ENCODE measurements at places on chromosomes 7 and 10.
A peak's percentile ranks its signal among the peaks of the same experiment; 100 is the strongest.

DNA sequence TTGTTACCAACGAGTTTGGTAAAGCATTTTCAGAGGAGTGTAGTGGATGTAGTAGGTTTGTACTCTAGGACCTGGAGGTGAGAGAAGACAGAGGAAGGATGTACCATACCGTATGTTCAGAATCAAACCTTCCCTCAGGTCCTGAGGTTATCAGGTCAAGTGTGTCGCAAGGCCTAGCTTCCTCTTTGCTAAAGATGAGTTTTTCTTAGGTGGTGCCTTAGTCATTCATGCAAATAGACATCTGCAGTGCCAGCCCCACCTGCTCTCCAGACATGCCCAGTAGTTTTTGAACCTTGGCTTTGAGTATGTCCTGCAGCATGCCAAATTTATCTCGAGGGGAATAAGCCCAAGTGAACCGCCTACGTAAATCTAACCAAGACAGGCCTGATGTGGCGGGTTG lies 71.3 kb downstream of the HDAC9 start:
- DNase-seq, result no peak

- DNase-seq, result no peak
These were observed 20.0 kb downstream of the RBM17 start for GRCh38 chr10:6108631-6109443.

DNA sequence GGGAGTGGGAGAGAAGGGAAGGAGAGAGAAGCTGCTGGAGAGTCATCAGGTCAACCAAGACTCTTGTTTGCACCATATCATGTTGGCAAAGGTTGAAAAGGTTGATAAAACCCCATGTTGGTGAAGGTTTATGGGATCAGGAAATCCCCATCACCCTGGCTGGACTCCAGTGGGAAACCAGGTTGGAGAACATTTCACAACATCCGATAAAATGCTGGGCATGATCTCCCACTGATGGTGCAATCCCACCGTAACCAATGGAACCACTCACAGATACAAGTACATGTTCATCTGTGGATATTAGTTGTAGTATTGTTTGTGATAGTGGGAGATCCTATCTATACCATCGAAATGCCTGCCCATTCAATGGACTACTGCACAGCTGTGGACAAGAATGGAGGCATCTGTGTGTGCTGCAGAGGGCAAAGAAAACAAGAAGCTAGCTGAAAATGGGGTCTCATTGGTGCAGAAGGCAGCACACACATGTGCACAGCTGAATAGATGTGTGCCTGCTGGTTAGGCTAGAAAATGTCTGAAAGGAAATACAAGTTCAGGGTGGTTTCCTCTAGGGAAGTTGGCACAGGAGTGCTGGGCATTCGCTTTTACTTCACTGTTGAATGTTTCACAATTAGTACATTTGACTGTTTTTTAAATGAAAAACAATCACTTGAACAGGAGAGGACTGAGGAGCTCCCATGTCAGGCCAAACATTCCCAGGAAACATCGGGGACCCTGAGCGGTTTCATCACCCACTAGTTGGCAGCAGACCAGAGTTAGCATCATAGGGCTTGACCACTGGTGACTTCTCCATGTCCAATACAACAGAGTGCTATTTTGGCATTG lies 80.4 kb upstream of the MGMT start:
- no peak for DNase-seq

DNA sequence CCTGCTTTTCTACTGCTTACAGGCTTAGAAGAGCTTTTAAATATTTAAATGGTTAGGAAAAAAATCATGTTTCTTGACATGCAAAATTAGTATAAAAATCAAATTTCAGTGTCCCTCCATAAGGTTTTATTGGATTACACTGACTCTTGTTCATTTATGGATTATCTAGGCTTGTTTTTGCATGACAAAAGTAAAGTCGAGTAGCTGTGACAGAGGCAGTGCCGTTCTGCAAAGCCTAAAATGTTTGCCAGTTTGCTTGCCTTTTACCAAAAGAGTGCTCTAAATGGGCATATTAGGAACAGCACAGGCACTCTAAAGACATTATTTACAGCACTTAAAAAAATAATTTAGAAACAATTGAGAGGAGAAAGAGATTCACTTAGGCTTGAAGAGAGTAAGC lies 139.6 kb downstream of the TSPAN12 start:
- no peak for DNase-seq

DNA sequence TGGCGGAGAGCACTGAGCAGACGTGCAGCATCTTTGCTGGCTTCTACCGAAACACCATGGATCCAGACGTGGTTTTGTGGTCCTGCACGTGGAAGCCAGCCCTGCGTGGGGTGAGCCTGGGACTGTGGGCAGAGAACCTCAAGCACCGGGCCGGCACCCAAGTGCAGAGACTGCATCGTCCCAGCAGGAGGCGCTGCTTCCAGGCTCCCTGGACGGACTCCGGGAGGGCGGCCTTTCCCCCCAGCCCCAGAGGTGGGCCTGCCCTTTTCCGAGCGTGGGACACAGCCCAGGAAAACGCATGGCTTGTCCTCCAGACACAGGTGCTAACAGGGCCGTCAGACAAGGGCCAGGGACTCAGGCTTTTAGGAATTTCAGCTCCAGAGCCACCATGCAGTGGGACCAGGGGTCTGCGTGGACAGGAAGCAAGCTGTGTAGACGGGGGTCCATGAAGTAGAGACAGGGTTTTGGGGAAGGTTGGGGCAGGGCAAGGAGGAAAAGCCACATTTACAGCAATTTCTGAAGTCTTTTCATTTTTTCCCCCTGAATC lies 303.9 kb downstream of the WDR37 start:
- DNase-seq, result no peak

GRCh38 chr7:87875151-87876039 lies 765 bp downstream of the SLC25A40 start:
- DNase-seq, result peak; percentile 17

DNA sequence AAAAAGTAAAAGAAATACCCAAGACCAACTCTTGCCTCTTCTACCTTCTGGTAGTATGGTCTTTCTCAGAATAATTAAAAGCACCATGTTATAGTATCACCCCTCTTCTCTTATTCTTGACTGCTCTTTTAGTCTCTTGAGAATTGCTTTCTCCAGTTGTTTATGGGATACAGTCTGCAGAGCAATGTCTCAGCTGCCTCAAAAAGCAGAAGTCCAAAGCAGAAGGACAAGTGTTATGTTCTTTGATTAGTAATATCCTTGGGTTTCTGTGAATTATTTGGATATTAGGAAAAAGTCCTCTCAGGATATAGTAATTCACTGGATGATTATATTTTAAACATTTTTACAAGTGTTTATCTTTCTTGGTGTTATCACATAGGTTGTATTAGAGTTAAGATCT lies 7.4 kb downstream of the TAS2R41 start:
- no peak for DNase-seq

- no peak for DNase-seq
These were observed 423.6 kb upstream of the LRGUK start for GRCh38 chr7:133703547-133703946.

GRCh38 chr7:92613214-92613613 lies 23.0 kb upstream of the FAM133B start:
- DNase-seq, result no peak

DNA sequence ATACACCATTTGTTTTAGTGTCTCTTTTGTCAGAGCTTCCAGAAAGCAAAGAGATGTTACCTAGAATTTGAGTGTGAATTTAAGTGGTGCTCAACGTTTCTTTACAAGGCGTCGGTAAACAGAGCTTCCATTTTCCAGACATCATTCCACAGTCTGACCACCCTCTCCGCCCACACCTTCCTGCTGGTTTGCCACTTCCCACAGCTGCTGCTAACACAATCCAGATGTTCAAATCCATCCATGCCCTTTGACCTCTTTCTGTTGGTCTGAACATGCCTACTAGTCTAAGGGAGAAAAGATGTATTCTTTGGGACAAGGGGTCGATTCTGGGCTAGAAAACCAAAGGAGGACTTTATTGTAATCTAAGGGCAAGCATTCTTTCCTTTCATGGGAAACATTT lies 86.1 kb downstream of the FAM107B start:
- DNase-seq, result no peak

DNA sequence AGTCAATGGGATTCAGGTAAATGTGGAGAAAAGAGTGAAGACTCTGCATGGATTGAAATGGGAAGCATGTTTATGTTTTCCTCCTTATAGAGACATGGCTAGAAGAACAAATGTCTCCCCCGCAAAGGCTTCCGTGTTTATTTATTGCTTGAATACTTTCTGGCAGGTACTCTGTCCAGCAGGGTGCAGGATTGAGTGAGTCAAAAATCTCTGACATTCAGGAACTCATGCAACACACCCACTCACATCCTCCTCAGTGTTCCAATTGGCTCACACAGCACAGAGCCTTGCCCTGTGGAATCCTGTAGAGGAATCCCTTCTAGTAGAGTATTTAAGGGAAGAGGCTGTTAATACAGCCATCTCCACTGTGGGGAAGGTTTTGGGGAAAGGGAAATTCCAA lies 290.3 kb upstream of the VWC2 start:
- DNase-seq, result peak; percentile 5

DNA sequence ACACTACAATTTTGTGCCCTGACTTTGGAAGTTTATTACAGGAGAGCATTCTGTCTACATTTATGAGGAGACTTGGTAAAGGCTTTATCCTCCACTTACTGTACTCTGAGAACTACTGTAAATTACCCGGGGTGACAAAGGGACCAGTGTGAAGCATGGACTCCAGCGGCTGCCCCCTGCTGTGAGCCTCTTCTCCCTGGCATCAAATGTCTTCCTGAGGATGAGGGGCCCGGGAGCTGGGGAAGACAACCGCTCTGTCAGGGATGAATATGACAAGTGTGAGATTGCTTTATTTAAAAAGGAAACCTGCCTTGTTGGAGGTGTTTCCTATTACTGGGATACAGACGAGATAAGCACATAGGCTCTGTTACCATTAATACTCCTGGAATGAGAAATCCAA lies 714.8 kb downstream of the CCSER2 start:
- DNase-seq, result no peak

DNA sequence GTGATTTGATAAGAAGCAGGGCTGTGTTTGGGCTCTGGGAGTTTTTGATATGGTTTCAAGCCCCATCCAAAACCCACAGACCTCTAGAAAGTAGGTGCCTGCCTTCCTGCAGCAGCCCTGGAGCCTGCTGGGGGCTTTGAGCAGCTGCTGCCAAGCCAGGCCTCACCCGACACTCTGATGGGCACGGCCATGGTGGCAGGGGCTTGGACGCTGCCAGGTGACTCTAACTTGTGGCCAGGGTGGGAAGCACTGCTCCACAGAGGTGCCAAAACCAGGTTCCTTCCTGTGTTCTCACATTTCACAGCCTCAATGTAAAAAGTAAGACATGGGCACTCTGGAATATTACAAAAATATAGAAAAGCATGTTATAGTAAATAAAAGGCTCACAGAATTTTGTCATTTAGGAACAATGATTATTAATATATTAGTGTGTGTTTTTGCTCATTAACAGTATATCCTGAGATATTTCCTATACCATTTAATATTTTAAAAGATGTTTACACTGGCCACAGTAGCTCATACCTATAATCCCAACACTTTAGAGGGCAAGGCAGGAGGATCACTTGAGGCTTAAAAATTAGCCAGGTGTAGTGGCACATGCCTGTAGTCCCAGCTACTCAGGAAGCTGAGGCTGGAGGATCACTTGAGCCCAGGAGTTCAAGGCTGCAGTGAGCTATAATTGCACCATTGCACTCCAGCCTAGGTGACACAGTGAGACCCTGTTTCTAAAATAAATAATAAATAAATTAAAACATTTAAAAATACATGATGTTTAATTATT lies 95.1 kb downstream of the EGFR start:
- DNase-seq, result no peak

GRCh38 chr7:72492461-72493065 lies 80.4 kb upstream of the CALN1 start:
- no peak for DNase-seq

DNA sequence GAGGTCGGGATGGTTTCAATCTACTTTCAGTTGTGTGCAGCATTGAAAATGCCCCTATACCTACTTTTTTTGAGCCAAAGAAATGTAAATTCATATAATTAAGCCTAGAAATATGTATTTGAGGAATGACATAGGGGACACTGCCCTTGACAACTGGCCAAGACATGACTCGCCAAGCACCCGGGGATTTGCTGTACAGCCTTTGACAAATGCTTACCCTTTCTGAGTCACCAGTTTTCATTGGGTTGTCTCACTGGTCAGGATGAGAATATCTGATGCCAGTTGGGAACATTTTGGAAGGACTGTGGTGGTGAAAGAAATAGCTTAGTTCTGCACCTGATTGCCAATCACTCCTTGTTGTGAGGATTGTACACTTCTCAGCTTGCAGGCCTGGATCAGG lies 166.8 kb upstream of the HABP2 start:
- DNase-seq, result no peak

DNA sequence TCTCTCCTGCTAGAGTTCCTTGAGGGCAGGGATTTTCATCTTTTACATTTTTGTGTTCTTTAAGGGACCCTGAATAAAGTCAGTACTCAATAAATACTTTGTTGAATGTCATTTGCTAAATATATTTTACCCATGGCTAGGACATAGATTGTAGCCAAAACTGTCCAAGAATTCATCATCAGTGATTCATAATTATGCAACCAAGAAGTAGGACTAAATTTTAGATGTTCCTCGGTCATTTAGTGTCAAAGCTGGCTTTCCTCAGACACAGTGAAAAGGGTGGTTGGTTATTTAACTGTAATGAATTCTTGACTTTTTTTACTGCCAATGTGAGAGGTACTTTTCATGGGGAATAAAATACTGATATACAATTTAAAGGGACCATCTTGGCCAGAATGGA lies 3.3 kb downstream of the NUDT13 start:
- no peak for DNase-seq

- no peak for DNase-seq
These were observed 22.6 kb upstream of the LRRC72 start for GRCh38 chr7:16504019-16504418.

DNA sequence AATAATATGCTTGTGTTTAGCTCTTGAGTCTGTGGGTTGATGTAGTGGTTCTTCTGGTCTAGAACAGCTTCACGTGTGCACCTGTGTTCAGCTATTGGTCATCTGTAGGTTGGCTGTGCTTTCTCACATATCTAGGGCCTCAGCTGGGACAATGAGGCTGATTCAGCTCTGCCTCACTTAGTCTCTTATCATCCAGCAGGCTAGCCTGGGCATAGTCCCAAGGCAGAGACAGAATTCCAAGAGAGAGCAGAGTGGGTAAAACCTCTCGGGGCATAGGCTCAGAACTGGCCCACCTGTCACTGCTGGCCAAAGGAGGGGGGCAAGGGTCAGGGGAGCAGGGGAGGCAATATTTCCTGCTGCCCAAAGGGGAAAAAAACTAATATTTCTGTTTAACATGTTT lies 32.0 kb upstream of the MXI1 start:
- DNase-seq, result no peak

DNA sequence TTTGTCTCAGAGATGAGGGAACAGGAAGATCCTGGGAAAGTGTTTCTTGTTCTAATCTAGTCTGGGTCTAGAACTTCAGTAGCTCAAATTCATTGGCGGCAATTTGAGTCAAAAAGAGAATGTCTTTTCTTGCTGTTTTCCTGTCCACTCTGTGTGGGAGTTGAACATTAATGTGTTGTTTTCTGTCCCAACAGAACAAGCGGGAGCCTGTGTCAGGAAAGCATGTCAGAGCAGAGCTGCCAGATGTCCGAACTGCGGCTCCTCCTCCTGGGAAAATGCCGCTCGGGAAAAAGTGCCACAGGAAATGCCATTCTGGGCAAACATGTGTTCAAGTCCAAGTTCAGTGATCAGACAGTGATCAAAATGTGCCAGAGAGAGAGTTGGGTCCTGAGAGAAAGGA lies 16.0 kb downstream of the GIMAP8 start:
- DNase-seq, result no peak

- no peak for DNase-seq
These were observed 3.1 kb upstream of the C10orf90 start for GRCh38 chr10:126673565-126673964.

Data from GM12891 (cell line).